Fibroblast of villous mesenchyme (primary cell): ENCODE measurements at places on chromosomes 3 and 15. TPM values are rescaled to one million over a fixed set of nuclear protein-coding genes. Genes with fewer than 3 reads are reported as not detected.
A peak's percentile ranks its signal among the peaks of the same experiment; 100 is the strongest.

The DPPA2 gene
- not detected in 2 replicates for total RNA-seq

The LHFPL4 gene
- total RNA-seq: under 0.01 TPM in 1 of 2 replicates, not detected in the other

DNA sequence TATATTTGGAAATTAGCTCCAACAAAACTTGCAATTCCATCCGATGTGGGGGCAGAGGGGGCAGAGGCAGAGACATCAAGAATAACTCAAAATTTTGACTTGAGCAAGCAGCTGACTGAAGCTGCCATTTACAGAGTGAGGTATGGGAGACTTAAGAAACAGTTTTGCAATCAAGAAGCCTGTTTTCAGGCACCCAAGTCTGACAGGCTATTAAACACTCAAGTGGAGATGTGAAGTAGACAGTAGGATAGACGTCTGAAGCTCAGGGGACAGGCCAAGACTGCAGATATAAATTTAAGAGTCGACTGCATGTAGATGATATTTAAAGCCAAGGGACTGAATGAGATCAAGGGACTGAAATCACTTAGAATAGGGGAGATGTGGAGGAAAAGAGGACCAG is 9.9 kb upstream of the SH3BP5 start:
- DNase-seq: no peak

DNA sequence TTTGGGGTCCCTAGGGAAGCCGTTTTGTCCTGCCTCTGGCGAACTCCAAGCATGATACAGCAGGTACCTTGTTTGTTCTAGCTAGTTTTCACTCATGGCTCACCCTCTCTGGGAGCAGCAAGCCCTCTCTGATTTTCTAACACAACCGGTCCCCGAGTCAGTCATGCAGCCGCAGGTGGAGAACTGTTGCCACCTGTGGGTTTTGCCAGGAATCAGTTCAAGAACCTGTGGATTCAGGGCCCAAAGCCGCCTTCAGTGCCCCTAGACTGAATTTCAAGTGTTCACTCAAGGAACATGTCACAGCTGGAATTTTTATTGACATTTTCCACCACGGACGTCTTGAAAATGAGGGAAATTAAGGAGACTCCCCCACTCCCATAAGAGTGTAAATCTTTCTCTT is 13.3 kb upstream of the LRRK1 start:
- DNase-seq: no peak

- DNase-seq: no peak
Measured at GRCh38 chr3:107970993-107971580, 119.7 kb downstream of the CD47 start.

GRCh38 chr3:183264268-183264667 is 11.2 kb downstream of the B3GNT5 start:
- no peak for DNase-seq

GRCh38 chr3:25532431-25533162 is 104.5 kb downstream of the RARB start:
- DNase-seq: peak; percentile 13

- DNase-seq: no peak
Measured at GRCh38 chr15:58842713-58843396, 71.8 kb downstream of the MINDY2 start.
